ENCODE measurements at places on chromosomes 16 and 17.

DNA sequence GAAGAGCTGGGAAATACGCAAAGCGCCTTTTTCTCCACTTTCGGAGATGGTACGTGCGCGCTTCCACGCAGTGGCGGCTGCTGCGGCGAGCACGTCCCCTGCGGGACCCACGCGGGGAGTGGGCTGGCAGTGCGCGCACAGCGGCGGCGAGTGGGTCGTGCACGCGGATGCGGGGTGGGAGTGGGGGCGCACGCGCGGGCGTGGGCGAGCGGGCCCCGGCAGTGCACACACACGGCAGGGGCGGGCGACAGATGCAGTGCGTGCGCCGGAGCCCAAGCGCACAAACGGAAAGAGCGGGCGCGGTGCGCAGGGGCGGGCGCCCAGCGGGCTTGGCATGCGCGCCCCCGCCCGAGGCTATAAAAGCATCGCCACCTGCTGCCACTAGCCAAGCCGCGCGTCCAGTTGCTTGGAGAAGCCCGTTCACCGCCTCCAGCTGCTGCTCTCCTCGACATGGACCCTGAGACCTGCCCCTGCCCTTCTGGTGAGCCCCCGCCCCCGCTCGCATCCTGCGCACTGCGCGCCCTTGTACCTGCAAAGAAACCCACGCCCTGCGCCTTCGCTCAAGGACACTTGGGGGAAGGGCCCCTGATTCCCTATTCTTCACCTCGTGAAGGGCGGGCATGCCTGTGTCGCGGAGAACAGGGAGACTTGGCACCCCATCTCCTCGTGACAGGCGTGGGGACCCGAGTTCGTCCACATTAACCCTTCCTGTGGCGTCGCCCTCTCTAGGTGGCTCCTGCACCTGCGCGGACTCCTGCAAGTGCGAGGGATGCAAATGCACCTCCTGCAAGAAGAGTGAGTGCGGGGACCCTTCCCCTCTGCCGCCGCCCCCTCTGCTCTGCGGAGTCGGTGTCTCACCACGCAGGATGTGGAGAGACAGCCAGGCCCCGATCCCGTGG is at the start of gene MT3:
MT3 (plus strand) TSS at position 388 of the 899 bp plus-strand sequence; CDS start at position 451, 63 bp downstream.
- no peak for DNase-seq

GRCh38 chr17:16991349-16992009 is 19.6 kb upstream of the TNFRSF13B start:
- peak; percentile 84 for DNase-seq

GRCh38 chr17:55420776-55421178 is 858 bp downstream of the MMD start:
- peak; percentile 55 for DNase-seq

DNA sequence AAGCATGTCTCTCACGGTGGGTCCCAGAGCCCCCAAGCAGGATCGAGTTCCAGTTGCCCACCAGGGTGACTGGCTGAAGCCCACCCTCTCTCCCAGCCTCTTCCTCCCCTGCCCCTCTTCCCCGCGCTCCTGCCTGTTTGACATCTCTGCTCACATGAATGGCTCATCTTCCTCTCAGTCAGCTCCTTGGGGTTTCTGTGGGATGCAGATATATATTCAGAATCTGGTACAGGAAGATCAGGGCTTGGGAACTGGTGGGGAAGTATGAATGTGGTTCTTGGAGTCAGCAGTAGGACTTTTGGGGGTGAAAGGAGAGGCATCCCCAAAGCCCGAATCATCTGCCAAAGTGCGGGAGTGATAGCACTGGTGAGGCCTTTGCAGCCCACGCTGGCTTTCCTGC is 158.9 kb upstream of the CIBAR2 start:
- DNase-seq, result no peak

- no peak for DNase-seq
Observed at GRCh38 chr16:69934044-69934443, 17.1 kb upstream of the CLEC18A start.

DNA sequence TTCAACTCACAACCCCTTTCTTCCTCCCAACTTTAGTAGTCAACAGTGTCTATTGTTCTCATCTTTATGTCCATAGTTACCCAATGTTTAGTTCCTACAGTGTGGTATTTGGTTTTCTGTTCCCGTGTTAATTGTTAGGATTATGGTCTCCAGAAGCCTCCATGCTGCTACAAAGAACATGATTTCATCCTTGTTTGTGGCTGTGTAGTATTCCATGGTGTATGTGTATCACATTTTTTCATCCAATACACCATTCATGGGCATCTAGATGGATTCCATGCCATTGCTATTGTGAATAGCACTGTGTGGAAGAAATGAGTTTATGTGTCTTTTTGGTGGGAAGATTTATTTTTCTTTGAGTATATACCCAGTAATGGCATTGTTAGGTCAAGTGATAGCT is 420.3 kb downstream of the XYLT1 start:
- DNase-seq, result no peak

- DNase-seq, result no peak
Observed at GRCh38 chr16:8204096-8204495, 386.2 kb downstream of the TMEM114 start.

- DNase-seq, result no peak
Observed at GRCh38 chr17:13054666-13055065, 36.8 kb upstream of the ELAC2 start.

DNA sequence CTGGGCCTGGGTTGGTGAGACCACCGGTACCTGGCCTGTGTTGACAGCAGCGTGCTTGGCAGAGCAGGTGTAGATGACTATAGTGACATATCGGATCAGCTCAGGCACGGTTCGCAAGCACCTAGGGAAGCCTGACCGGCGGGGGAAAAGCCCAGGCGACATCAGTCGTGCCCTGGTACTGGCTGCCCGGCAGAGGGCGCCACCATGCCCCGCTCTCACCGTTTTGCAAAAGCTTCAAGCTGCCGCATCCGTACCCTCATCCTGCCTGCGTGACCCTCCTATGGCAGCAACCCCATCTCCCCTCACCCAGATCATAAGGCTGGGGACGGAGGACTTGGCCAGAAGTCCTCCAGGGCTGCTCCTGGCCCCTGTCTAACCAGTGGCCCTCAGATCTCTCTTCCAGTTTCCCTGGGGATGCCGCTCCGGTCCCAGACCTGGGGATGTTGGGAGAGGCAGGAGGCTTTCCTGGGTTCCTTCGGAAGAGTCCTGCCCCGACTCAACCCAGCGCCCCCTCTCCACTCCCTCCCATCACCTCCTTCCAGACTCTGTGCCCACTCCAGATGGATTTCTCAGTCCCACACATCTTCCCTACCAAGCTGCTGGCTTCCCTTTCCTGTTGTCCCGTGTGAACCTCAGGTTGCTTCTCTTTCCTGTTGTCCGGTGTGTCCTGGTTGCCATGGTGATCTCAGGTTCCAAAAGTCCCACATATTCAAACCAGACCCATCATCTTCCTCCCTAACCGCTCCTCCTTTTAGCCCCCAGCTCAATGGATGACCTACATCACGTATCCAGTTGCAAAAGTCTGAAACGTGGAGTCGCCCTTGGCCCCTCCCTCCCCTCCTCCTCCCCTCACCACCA is 13.7 kb downstream of the ALOX12B start:
- DNase-seq, result peak; percentile 87

GRCh38 chr17:81396722-81397313 is 1.6 kb downstream of the BAHCC1 start:
- no peak for DNase-seq

DNA sequence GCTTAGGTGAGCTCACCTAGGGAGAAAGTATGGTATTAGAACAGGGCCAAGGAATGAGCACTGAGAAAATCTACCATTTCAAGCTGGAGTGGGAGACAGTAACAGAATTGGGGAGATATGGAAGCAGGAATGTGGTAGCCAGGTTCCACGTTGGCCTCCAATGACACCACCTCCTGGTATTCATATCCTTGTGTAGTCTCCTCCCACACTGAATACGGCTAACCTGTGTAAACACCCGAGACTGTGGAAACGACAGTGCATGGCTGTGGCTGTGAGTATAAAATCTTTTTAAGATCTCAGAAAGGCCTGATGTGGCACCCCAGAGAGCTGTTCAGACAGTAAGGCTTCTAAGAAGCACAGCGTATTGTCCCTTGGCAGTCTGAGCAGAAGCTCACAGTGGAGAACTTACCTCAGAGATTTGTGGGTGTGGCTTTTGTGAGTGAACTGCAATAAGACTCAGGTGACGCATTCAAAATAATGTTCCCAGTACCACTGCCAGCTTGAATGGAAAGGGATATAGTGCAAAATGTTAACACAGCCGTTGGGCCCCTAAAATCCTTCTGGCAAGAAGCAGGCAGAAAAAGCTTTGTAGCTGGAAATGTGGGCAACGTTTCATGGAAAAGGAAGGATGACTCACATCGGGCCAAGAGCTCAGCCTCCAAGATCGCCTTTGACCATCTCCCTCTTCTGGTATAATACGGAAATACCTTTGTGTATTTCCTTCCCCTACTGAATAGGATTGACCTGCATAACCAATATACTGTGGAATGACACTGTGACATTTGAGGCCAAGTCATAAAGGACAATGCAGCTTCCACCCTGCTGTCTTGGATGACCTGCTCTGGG is 14.4 kb downstream of the SDR42E1 start:
- no peak for DNase-seq

DNA sequence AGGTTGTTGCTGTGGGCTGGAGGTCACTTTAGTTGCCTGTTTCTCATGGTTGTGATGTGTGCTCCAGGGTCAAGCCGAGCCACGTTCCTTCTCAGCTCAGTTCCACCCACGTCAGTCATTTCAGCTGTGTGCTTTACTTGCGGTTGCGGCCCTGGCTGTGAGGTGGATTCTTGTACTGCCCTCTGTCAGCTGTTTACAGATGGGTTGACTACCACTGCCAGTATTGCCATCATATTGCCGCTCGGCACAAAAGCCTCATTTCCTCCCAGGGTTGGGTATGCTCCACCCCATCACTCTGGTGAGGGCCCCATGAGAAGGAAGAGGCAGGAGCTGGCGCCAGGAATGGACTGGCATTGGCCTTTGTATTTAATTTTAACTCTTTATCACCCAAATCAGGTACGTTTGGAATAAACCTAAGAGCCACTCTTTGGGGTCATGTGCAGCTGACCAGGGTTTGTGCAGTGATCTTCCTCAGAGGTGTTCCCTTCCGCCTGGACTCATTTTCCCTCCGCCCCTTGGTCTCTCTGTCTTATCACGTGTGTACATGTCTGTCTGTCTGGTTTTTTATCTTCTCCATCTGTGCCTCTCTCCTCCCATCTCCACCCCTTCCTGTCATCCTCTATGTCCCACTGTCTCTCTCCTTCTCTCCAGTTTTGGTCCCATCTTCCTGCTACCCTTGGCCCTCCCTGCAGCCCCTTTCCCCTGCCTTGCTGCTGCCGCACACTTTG is 25.0 kb downstream of the METTL22 start:
- no peak for DNase-seq
